RKO (cell line): ENCODE measurements at places on chromosomes 1 and 21.
A peak's percentile ranks its signal among the peaks of the same experiment; 100 is the strongest.

GRCh38 chr1:19918057-19918456, 5.4 kb downstream of the PLA2G2E start:
- peak; percentile 69 for DNase-seq

GRCh38 chr1:61043010-61043820, 39.1 kb upstream of the NFIA start:
- DNase-seq = no peak

- DNase-seq = no peak
Observed at GRCh38 chr1:198574325-198574724, 33.8 kb upstream of the ATP6V1G3 start.

- DNase-seq = peak; percentile 3
Observed at GRCh38 chr1:223617323-223618070, 48.0 kb downstream of the CAPN8 start.

GRCh38 chr1:1539310-1540089, 924 bp downstream of the TMEM240 start:
- DNase-seq = no peak

GRCh38 chr1:53559391-53559815, 100.2 kb downstream of the DMRTB1 start:
- DNase-seq = no peak

DNA sequence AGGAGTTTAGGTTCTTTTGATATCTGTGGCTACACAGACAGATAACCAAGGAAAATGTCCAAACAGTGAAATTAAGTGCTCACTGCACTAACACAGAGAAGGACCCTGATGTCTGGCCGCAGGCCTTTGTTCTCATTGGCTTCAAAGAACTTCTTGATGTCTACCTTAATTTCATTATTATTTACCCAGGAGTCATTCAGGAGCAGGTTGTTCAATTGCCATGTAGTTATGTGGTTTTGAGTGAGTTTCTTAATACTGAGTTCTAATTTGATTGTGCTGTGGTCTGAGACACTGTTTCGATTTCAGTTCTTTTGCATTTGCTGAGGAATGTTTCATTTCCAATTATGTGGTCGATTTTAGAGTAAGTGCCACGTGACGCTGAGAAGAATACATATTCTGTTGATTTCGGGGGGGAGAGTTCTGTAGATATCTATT, 15.2 kb upstream of the LGALS8 start:
- no peak for DNase-seq

GRCh38 chr1:40383095-40383487, 9.6 kb downstream of the SMAP2 start:
- no peak for DNase-seq

DNA sequence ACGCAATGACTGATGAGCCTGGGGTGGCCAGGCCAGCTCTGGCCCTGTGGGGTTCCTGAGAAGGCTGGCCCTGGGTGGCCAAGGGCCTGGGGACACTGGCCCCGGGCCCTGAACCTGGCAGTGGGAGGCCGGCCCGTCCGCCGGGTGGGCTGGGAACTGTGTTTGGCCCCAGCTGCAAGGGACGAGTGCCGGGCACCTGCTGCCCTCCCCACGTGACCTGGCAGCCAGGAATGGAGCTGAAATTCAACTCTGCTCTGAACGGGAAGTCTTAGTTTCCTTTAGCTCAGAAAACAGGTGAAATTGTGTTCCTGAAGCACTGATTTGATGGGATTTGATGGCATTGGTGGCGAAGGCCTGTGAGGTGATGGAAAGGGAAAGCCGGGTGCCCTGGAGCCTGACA, 8.2 kb upstream of the TTLL10 start:
- DNase-seq = peak; percentile 21

GRCh38 chr1:206029484-206029883, 5.8 kb upstream of the CTSE start:
- no peak for DNase-seq

DNA sequence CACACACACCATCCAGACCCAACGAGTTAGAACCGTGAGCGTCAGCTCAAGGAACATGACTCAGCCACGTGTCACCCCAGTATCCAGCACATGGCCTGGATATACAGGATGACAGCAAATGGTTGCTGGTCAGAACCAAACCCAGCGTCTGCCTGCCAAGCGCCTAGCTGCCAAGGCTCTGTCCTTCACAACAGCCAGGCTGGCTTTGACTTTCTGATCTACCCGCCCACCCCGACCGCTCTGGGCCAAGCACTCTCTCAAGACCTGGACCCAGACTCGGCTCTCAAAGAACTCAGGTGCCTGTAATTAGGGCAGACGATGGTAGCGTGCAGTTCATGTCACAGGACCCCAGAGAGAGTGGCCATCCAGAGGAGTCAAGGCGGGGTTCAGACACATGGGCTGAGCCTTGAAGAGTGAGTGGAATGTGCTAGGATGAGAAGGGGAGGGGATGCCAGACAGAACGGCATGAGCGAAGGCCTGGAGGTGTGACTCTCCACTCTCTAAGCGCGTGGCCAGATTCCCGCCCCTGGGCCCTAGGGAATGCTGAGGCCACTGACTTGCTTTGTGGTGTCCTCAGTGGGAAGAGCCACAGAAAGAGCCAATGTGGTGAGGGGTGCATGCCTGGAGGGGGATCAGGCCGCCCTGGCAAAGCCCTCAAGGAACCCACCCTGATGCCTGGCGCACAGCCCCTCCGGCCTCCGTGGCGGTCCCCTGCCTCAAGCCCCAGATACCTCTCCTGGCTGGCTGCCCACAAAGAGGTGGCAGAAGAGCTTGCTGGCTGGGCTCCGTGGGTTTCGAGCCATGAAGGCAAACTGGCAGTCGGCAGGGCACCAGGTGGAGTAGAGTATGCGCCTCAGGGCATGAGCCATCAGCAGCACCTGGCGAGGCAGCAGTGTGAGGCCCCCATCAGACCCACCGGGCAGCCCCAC, 7.0 kb downstream of the SH2D5 start:
- peak; percentile 92 for DNase-seq

- DNase-seq = no peak
Observed at GRCh38 chr1:12341667-12342066, 111.8 kb downstream of the VPS13D start.

- DNase-seq = no peak
Observed at GRCh38 chr1:243244432-243244841, 10.6 kb downstream of the CEP170 start.

DNA sequence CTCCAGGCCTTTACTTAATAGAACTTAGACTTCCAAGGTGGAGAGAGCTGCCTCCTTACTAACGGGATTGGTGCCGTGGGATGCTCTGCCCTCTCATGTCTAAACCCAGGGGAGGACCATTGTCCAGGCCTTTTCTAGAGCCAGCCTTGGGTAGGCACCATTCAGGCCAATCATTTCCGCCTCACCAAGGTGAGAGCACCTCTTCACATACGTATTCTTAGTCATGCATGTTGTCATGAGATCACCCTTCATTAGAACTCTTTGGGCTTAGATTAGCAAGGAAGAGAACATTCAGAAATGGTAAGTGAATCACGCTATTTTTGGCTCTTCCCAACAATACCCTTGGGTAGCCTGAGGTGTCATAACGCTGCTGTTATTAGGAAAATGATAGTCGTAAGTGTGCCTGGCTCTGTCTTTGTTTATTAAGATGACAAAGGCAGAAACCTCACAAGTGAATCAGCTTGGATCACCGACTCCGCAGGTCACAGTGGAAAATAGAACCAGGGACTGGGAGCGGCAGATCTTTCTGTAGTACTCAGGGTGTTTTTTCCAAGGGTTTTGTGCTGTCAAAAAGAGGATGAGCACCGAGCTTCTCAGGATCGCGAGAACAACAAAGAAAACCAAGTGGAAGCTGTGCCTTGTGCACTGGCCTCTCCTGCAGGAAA, 55.0 kb downstream of the HUNK start:
- DNase-seq = no peak

DNA sequence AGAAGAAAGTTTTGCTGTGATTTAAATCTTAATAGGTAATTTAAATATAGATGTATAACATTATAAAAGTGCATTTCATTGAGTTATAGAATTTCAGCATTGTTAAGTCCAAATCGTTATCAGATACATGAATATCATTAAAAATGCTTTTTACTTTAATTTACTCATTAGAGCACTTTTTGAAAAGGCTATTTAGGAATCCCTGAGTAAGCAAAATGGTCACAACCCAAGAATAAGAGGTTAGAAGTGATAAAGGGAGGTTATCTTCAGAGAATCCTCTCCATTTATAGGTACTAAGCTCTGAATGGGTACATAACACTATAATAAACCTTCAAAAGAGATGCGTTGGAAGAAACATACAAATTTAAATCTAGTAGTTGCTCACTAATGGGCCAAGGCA, 130.7 kb downstream of the SLC30A10 start:
- no peak for DNase-seq

GRCh38 chr1:5191470-5191869, 537.1 kb downstream of the AJAP1 start:
- DNase-seq = no peak

DNA sequence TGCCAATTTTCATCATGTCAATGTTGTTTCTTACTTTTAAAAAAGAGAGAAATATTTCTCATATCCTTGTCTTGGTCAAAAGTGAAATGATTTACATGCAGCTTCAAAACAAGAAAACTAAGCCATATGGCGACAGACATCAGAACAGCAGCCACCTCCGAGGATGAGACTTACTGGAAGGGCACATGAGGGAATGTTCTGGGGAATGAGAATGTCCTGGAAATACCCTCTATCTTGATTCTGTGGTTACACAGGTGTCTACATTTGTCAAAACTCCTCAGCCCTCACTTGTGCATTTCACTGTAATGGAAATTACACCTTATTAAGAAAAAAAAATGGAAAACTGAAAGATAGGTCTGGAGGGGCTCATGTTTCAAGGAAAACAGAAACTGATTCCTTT, 14.2 kb upstream of the ECE1 start:
- no peak for DNase-seq

- no peak for DNase-seq
Observed at GRCh38 chr1:21182181-21182731, 5.6 kb upstream of the EIF4G3 start.

- DNase-seq = no peak
Observed at GRCh38 chr1:101013776-101014175, 11.8 kb downstream of the DPH5 start.
